Fibroblast of the aortic adventitia (primary cell): ENCODE measurements at places on chromosomes 3 and 15. TPM values are rescaled to one million over a fixed set of nuclear protein-coding genes. Genes with fewer than 3 reads are reported as not detected.
A peak's percentile ranks its signal among the peaks of the same experiment; 100 is the strongest.

DNA sequence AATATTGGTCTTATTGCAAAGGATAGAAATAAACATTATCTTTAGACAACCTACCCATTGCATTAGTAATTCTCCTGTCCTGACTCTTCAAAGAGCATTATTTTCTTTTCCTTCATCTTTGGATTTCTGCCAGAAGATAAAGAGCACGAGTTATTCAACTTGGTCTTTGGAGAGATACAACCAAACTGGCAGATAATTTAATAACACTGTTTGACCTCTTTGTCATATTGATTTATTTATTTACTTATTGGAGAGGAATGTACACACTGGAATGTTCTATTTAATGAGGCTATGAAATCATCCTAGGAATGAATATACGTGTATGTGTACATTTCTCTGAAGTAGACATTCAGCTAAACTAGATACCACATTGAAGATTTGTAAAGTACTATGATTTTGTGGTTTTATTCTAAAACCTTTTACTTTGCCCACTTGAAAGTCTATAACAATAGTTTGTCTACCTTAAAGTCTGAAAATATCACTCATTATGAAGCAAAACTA lies 462.1 kb downstream of the C3orf38 start:
- DNase-seq, result no peak

DNA sequence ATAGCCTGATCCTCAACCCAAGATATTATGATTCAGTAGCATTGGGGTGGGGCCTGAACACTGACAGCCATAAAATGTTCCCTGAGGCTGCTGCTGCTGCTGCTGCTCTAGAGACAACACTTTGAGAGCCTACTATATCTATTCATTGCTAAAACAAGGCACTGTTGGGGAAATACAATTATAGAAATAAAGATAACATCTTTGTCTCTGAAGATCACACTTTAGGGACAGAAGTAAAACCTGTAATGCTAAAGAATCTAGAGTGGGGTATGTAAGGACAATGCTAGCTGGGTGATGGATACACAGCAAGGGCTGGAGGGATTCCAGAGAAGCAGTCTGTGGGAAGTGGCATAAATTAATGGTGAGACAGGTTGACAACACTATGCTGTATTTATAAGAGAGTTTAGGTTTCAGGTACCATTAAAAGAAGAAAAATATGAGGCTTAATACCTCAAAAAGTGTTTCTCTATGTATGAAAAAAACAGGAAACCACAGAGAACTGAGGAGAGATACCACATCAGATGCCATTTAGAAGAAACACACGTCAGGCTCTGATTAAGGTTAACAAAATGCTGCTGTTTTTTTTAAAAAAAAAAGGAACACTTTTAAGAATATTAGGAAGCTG lies 115.9 kb downstream of the CBLB start:
- DNase-seq, result peak; percentile 11

- no peak for DNase-seq
Observed at GRCh38 chr15:88805031-88805780, 2.0 kb downstream of the ACAN start.

CPNE4 gene
- total RNA-seq, result not detected in 2 replicates

KNG1 gene
- total RNA-seq, result not detected in 2 replicates
